Breast epithelium (tissue), 4 donors: ENCODE measurements at places on chromosomes 3 and 15. TPM values are rescaled to one million over a fixed set of nuclear protein-coding genes. Genes with fewer than 3 reads are reported as not detected.

MESP2 gene
- not detected for total RNA-seq

NPHP3 gene
- total RNA-seq, result 54.7 TPM

CHRNA7 gene
- total RNA-seq, result 4.8 TPM

NOP10 gene
- total RNA-seq, result 135 TPM

ZMYND10 gene
- total RNA-seq, result 2.6 TPM

RASL12 gene
- 20.3 TPM for total RNA-seq

PLCL2 gene
- total RNA-seq, result 21.9 TPM

COL6A5 gene
- not detected for total RNA-seq

ZPLD1 gene
- total RNA-seq, result not detected

IL17RB gene
- 0.64 TPM for total RNA-seq

DNAH12 gene
- total RNA-seq, result 0.15 TPM

PARP15 gene
- total RNA-seq, result 2.9 TPM

HOMER2 gene
- total RNA-seq, result 77.7 TPM

TBC1D2B gene
- 69.2 TPM for total RNA-seq

LDHAL6B gene
- not detected for total RNA-seq

GOLGA8S gene
- under 0.01 TPM for total RNA-seq

PDCD10 gene
- total RNA-seq, result 85.9 TPM

FAM174B gene
- 34.7 TPM for total RNA-seq

ZBBX gene
- not detected for total RNA-seq

CEP152 gene
- 13.5 TPM for total RNA-seq
